Stimulated activated CD8-positive, alpha-beta memory T cell treated with anti-CD3 and anti-CD28 coated beads, Interleukin-4, amount 100 ng/mL, for 1 hour (primary cell): ENCODE measurements at places on chromosomes 6 and 20.

GRCh38 chr6:20542927-20543602 is 8.8 kb downstream of the CDKAL1 start:
- no peak for DNase-seq

- peak; percentile 23 for DNase-seq
These were observed at the start of gene B4GALT5 for GRCh38 chr20:49713753-49714712. Gene B4GALT5, minus strand, starts transcription at chr20:49713878. Its CDS starts 188 bp downstream, at chr20:49713690.

DNA sequence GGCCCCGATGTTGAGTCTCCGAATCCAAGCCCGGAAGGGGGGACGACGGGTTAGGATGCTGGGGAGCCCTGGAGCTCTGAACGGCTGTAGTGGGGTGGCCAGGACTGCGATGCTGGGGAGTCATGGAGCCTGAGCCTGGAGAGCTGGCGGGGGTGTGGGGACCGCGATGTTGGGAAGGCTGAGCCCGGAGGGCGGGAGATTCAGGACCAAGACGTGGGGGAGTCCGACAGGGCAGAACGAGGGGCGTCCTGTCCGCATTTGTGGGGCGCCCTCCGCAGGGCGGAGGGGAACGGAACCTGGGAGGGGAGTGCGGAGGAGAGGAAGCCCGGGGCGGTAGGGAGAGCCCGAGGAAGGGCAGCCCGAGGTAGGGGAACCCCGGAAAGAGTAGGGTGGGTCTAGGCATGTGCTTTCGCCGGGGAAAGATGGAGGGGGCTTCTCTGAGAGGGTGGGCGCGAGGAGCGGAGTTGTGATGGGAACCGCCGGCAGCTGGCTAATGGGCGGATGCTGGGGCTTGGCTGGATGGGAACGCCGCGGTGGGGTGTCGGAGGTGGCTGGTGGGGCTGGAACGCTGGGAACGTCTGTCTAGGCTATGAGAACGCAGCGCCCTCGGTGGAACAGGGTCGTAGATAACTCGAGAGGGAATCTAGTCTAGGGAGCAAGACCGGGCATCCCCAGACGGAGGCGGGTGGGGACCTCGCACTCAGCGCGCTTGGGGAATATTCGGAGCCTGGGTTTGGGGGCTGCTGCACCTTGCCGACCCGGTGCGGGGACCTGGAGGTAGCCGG is 684 bp downstream of the PAQR8 start:
- DNase-seq = no peak

GRCh38 chr20:49385465-49385864 is 97.0 kb downstream of the KCNB1 start:
- DNase-seq = no peak

- no peak for DNase-seq
These were observed 1.9 kb downstream of the SNX5 start for GRCh38 chr20:17966432-17967310.

DNA sequence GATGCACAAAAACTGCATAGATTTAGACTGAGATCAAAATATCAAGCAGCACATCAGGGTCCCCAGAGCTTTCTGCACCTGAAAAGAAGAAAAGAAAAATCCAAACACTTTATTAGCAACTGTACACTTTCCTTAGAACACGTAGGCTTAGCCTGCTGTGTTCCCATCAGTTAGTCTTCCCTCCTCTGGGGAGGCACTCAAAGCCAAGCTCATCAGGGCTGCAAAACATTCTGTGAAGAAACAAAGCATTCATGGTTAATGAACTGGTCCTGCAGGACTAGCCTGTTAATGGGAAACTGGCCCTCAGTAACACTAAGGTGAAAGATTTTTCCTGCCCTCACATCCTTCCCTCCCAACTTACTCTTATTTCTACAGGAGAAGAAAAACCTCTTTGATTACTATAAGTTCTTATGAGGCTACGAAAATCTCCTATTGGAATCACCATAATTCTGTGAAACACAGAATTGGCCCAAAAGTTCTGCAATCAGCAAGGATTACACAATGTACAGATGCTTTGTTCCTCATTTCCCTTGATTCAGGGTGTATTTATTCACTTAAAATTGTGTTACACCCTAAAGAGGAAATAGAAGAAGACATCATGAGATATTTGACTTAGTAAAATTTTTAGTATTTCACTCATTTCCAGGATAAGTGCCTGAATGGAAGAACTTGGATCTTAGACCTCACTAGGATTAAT is 901.0 kb upstream of the MAP3K7 start:
- no peak for DNase-seq

GRCh38 chr20:53986037-53986650 is 84.2 kb downstream of the BCAS1 start:
- DNase-seq = no peak

DNA sequence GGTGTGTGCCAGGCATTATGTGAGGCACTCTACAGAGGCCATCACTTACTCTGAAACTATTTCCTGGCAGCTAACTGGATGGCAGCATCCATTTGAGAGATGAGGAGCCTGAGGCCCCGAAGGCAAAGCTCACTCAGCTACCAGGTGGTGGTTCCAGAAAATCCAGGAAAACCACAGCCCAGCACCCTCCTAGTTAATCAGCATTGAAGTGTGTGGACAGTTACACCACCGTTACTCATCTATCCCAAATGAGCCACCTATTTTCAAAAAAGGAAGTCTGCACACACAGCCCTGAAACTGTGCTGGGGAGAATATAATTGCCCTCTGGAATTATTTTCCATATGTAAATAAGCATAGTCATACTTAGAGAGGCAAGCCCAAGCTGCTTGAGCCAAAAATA is 67.4 kb downstream of the CNBD2 start:
- no peak for DNase-seq

GRCh38 chr6:45830441-45831139 is 185.1 kb downstream of the CLIC5 start:
- DNase-seq = no peak

GRCh38 chr20:22324505-22324904 is 259.9 kb downstream of the FOXA2 start:
- no peak for DNase-seq

- no peak for DNase-seq
These were observed 100.1 kb upstream of the BHLHE23 start for GRCh38 chr20:63106765-63107448.

GRCh38 chr6:130076512-130076911 is 58.1 kb downstream of the L3MBTL3 start:
- DNase-seq = no peak

DNA sequence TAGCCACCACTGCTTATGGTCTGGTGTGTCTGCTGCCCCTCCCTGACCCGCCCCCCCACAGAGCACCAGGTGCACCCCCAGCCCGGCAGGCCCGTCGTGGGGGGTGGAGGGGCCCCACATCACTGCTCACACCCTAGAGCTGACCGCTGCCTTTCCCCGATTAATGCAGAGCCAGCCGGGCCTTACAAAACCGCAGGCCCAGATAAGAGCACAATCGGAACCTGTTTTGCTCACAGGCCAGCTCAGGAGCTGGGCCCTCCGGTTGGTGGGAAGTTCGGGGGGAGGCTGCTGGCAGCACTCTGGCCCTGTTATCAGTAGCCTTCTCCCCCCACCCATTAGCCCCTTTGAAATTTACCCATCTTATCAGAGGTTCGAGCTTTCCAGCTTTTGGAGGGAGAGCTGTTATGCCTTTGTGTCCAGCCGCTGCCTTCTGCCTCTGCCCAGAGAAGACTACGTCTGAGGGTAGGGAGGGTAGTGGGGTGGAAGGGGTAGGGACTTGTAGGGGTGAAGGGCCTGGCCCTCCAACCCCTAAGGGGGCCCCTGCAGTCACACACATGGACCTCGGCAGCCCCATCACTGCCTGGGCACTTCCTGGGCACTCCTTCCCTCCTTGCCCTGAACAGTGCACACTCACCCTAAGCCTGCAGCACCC is 6.9 kb upstream of the SPDEF start:
- no peak for DNase-seq

DNA sequence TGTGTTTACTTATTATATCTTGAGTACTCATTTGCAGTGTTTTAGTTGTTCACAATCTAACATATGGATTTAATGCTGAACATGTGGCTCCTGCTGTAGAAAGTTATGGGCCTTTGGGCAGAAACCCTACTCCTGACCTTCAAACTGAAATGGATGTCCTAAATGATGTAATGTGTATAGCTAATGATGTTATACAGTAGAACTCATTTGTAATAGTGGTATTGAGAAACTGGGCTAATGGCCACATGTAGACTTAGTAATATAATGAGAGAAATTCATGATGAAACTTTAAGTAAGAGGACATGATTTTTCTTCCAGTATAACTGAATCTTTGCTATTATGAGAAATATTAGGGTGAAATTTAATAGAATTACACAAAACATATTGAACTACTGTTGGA is 121.3 kb upstream of the PTPRK start:
- no peak for DNase-seq

DNA sequence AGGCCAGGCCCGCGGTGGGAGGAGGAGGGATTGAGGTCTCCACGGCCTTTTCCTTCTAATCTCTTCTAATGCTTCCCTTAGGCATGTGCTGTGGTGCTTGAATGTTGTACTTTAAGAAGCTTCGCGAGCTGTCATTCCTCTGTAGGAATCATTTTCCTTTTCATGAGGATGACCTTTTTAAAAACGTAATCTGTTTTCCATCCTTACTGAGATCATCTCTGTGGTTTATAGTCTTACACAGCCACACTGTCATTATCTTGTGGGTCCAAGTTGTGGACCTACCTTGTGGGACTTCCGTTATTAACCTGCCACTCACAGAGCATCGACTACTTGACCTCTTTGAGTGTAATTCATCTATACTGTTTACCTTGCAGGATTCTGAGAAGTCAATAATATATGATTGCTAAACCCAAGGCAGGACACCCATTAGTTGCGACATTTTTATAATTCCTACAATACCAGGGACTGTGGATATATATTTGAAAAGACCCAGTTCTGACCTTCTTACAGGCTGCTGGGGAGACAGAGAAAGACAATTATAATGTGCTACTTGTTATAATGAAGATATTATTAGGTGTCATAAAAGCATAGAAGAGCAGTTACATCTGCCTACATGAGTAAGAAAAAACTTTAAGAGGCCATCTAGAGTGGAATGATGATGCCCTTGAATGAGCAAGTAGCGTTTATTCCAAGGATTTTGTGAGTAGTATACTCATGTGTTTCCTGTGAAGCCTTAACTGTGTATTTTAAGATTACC is 842 bp downstream of the SLC25A27 start:
- no peak for DNase-seq

DNA sequence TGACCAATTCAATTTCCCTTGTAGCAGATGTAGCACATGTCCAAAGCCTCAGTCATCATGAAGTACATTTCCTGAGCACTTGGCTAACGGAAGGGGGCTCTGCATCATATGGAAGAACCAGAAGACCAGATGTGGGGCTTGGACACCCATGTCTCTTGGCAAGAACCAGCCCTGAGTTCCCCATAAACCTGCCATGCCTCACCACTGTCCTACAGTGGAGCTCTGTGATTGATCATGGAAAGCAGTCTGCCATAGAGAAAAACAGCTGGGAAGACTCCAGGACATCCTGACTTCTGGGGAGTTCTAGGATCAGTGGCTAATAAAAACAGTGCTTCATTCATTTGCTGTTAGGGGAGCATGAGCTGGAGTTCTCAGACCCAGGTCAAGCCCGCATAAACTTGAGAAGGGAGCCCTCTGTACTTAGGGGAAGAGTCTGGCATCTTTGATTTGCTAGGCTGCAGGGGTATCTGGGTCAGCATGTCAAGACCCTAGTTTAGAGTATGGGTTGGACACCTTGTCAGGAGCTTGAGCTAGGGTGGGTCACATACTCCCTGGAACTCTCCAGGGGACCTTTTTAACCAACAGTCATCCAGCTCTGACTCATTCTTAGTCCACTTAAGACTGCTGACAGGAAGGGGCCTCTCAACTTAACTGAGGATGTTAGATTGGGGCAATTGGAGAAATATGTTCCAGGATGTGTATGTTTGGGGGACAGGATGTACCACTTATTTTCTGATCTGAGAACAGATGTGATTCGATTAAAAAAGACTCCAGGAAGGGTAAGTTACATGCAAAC is 26.3 kb upstream of the TRAM2 start:
- no peak for DNase-seq

DNA sequence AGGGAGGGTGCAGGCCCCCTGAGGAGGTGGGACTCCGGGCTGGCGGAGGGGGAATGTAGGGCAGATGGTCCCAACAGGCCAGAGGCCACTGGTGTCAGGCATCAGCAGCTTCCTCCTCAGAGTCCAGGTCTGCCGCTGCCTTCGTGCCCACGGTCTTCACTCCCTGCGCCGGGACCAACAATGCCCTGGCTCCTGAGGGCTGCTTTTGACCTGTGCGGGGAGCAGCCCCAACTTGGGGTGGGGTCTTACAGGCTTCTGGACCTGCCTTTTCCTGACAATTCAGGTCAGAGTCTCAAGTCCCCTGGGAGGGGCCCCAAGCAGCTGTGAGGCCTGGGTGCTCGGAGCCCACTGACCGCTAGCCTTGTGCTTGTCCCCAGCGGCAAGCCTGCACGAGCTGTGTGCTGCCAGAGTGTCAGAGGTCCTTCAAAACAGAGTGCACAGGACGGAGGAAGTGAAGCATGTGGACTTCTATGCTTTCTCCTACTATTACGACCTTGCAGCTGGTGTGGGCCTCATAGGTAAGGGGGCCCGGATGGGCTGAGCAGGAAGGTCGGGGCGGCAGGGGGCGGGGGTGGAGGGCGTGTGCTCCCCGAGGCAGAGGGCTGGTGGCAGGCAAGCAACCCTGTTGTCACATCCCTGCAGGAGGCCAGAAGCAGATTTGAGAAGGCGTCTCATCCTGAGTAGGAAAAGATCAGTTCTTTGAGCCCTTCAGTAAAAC is 25.3 kb upstream of the PYGB start:
- no peak for DNase-seq

- DNase-seq = no peak
These were observed 16.1 kb downstream of the PPIL1 start for GRCh38 chr6:36858407-36858981.

DNA sequence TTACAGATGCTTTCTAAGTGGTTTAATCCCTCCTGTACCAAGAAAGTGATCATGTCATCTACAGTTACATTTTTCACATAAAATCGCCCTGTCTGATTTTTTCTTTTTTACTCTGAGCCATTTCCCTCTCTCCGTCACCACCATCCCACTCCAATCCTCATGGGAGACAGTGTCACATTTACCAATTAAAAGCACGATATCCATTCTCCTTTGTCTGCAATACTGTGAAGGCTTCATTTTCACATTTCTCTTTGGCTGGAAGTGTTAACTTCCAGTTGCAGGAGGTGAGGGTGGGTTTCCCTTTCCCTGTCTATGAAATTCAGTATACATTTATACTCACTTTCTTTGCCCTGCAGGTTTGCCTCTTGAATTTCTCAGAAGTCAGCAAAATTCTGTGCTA is 372.7 kb upstream of the CNR1 start:
- DNase-seq = no peak
